NCI-H187 treated with DMSO at 0.1 percent for 48 hours (cell line): ENCODE measurements at places on chromosomes 11 and 22.

- DNase-seq = no peak
Observed at GRCh38 chr22:28247136-28247535, 328.1 kb upstream of the PITPNB start.

DNA sequence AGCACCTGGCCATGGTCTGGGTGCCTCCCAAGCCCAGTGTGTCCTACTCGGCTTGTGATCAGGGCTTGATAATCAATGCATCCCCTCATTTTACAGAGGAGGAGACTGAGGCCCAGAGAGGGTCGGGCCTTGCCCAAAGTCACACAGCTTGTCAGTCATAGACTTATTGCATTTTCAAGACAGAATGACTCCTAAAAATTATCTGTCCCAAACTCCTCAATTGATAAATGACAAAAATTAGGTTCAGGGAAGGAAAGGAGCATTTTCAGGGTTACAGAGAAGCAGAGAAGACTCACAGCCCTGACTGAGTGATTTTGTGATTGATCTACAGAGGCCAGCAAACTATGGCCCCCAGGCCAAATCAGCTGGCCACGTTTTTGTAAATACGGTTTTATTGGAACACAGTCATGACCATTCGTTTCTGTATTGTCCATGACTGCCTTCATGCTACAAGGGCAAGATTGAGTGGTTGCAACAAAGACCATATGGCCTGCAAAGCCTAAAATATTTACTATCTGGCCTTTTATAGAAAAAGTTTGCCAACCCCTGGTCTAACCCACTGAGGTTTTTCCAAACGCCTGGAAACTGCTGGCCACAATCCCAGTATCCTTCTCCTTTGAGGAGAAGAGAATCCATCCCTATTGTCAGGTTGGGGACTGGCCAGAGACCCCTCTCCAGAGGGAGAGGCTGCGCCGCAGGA lies 35.1 kb upstream of the NAV2 start:
- DNase-seq = no peak

- no peak for DNase-seq
Observed at GRCh38 chr22:29684244-29684643, 35.6 kb upstream of the CABP7 start.

GRCh38 chr11:426851-427250 lies 12.1 kb upstream of the SIGIRR start:
- DNase-seq = no peak

DNA sequence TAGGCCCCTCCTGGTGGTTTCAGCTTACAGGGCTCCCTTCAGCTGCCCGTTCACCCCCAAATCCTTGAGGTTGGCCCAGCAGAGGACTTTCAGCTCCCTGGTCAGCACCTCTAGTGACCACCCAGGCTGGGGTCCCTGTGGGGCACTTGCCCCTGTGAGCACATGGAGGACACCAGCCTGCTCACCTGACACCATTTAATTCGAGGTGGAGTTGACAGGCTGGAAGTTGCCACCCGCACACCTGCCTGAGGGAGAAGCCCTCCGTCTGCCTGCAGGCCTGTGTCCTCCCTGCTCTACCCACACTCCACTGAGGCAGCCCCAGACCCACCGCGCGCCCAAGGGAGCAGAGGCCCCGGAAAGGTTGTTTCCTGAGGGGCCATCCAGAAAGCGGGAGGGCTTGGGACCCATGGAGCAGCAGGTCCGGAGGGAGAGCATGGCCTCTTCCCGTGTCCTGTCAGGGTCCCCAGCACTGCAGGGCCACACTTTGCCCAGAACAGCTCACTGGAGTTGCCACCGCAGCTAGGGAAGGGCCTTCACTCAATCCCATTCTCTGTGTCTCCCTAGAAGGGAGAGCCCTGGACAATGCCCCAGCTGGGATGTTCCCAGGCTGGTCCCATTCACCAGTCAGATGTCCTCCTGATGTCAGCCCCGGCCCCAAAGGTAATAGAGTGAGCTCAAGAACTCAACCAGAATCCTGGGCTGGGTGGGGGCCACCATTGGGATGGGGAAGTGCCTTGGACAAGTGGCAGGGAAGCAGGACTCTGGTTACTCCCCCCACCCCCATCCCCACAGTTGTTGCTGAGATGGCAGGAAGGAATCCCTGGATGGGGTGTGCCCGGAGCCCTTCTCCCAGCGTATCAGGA lies 82.4 kb downstream of the MED15 start:
- DNase-seq = no peak

DNA sequence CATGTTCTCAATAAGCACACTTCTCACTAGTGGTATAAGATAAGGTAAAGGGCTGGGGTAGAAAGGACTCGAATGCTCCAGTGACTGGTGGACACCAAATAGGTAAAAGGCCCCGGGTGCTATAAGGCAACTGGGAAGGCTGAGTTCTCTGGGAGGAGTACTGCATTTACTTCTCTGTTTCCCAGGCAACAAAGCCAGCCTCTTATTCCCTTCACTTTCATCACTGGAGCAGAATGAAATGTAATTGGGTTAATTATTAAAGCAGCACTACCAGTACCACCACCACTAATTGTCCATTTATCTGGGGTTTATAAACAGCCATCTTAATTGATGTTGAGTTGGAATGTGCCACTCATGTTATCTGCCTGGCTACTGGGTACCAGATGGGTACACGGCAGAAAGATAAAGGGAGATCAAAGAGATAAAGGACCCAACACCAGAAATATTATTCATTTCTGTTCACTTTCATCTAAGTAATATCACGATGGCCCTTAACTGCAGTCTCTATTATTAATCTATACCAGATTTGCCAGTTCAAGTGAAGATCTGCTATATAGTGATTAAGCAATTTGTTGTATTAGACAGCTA lies 94.4 kb upstream of the CHRM4 start:
- no peak for DNase-seq

DNA sequence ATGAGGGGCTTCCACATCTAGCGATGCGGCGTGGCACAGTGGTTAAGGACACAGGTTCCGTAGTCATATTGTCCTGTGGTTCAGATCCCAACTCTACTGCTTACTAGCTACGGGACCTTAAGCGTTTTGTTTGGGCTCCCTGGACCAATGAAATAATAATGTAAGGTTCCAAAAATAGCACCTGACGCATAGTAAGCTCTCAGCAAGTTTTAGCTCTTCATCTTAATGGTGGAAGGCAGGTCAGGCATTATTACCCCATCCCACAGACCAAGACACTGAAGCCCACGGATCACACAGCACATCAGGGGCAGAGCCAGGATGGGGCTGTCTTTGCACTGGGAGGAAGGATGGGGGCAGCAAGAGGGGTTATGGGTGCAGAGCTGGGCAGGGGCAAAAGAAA lies 13.0 kb downstream of the DNAJB13 start:
- DNase-seq = no peak

DNA sequence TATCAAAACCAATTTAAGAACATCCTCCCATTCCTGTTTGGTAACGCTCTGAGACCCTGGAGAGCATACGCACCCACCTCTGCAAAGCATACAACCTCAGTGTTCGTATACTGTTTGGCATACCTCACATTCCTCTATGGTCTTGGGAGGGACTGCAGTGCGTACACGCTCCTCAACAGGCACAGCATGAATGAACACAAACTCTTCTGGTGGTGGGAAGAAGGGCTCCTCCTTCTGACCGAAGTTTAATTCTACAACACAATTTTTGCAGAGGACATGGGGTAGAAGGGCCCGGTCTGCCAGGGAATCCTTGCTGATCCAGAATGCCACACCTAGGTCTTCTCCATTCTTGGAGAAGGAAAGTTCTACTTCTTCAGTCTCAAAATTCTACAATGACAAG lies 5.3 kb downstream of the HNRNPUL2 start:
- DNase-seq = no peak

- no peak for DNase-seq
Observed at GRCh38 chr11:57566905-57567514, 462 bp downstream of the UBE2L6 start.

DNA sequence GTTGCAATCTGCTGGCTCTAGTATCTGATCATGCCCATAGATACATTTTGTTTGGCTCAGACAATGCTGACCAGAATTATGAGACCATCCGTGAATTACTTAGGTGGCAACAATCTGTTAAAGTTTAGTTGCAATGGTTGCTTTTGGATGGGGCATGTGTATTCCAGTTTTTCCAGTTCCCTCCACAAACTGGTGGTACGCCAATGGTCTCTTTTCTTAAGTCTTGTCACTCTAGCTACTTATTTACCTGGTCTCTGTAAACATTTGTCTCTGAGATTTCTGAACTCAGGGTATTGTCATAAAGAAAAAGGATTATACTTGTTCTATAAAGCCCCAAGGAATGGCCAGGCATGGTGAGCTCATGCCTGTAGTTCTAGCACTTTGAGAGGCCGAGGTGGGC lies 65.9 kb downstream of the PGR start:
- no peak for DNase-seq

DNA sequence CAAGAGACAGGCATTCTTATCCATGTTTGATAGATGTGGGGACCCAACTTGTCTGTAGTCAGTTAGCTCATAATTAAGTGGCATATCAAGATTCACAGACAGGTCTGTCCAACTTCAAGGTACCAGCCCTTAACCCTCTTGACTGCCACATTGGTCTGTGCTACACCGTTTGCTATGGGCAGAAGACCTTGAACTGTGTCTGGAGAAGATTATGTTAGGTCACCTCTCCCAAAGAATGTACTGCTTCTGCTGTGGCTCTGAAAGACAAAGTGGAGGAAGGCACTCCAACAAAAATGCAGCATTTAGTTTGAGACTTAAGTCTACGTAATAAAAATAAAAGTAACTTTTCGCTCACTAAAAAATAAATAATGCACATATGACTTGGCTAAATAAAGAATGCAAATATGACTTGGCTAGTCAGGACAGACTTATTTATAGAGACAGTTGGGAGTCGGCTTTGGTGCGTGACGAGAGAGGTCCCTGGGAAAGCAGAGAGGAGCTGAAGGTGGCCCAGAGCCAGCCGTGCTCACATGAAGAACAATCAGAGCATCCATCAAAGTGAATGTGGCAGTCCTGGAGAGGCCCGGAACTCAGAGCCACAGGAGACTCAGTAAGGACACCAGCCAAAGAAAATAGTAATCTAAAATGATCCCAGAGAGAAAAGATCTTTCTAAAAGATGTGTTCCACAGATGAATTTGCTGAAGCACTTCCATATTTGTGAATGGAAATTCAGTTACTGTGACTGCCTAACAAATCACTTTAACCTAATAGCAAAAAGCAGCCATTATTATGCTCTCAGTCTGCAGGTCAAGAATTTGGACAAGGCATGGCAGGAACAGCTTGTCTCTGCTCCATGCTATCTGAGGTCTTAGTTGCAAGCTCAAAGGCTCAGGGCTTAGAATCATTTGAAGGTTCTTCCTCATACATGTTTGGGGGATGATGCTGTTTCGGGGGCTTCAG lies 35.0 kb downstream of the CWC15 start:
- DNase-seq = peak; percentile 12

DNA sequence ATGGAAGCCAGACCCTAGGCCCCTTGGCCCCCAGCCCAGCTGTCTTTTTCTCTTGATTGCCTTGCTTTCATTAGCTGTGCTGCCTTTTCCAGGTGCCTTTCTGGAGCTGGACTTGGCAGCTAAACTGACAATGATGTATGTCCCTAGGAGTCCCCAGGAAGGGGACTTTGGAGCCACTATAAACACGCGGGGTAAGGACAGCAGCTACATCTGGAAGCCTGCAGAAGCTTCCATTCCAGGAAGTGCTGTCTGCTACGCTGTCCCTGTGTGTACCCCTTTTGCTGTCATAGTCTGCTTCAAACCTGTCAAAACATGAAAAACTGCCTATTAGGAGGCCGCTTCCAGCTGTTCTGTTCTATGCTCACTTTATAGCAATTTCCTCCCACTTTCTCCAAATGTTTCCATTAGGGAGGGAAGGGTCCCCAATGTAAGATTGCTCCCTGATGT lies 153.3 kb upstream of the RAG2 start:
- no peak for DNase-seq

- DNase-seq = no peak
Observed at GRCh38 chr11:116509551-116509950, 263.2 kb downstream of the BUD13 start.

DNA sequence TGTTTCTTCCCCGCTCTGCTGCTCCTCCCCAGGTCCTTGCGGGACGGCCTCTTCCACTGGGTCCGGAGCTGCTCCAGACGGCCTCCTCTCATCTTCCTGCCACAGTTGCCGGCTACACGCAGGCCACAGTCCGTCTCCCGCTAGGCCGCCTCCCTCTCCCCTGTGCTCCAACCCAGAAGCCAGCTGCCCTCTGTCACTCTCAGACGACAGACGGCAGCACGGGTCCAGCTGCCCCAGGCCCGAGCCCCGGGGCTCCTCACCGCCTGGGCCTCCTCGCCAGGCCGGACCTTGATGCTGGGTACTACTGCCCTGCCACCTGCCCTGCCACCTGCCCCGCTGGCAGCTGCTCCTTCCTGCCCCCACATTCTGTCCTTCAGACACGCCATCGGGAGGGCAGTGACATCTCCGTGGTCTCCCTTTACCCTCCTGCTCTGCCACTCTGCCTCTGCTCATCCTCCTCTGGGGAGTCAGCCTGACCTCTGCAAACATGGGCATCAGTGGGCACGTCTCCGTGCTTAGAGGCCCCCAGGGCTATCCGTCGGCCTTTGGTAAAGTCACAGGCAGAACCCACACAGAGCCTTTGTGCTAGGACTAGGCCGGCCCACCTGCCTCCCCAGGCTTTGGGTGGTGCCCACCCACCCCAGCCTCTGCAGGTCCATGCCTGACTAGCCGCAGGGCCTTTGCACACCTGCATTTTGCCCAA lies 43.1 kb upstream of the TH start:
- no peak for DNase-seq

- no peak for DNase-seq
Observed at GRCh38 chr11:115184901-115185300, 319.3 kb downstream of the CADM1 start.
